ENCODE measurements at places on chromosomes 4 and X.
A peak's percentile ranks its signal among the peaks of the same experiment; 100 is the strongest.

DNA sequence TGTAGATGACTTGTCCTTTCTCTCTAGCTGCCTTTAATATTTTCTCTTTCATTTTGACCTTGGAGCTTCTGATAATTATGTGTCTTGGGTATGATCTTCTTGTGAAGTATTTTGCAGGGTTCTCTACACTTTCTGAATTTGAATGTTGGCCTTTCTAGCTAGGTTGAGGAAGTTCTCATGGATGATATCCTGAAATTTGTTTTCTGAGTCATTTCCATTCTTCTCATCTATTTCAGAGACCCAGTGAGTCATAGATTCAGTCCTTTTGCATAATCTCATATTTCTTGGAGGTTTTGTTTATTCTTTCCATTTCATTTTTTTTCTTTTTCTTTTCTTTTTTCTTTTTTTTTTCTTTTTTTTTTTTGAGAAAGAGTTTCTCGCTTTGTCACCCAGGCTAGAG, 585.7 kb upstream of the PABPC4L start:
- DNase-seq = no peak

GRCh38 chrX:72382202-72382595, 76.5 kb upstream of the CITED1 start:
- DNase-seq = no peak

DNA sequence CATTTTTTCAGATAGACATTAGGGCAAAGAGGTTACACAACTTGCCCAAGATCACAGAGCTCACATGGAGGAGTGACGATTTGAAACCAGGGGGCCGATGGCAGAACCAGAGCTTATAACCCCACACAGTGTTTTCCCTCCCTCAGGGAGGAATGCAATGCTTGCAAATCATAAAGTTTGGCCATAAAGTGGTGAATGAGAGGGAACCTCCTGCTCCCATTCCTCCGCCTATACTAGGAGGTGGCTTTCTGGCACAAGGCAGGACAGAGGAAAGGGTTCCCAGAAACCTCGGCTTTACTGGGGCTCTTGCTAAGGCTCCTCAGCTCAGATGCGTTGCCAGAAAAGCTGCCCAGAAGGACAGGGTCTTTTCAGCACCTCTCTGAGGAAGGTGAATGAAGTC, 19.3 kb downstream of the TMEM154 start:
- no peak for DNase-seq

GRCh38 chr4:55468724-55469123, 73.0 kb downstream of the TMEM165 start:
- no peak for DNase-seq

DNA sequence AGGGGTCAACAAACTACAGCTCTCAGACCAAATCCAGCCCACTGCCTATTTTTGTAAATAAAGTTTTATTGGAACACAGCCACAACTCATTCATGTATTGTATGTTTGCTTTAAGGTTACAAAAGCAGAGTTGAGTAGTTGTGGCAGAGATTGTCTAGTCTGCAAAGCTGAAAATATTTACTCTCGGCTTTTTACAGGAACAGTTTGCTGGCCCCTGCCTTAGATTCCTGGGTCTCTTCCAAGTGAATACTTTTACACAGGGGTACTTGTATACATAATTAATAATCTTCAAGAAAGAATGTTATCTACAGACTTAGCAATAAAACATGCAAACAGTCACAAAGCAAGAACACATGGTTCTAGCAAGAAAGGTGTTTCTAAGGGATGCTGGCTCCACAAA, 154.2 kb downstream of the AMELX start:
- DNase-seq = no peak

DNA sequence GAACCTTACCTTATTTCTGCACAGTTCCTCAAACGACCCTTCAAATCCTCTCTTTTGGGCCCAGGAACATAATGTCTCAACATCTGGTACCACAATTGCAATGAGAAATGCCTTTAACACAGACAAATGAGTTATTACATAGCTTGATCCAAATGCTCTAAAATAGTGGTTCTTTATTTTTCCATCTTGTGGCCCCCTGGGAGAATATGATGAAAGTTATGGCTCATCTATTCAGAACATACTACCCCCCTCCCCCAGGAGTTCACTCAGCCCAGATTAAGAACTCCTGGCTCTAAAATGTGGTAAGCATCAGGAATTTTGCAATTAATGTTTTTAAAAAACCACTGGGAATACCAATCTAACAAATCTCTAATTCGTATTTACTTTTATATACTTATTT, 23.9 kb upstream of the CENPU start:
- no peak for DNase-seq

GRCh38 chrX:2799369-2799768, 29.4 kb upstream of the GYG2 start:
- DNase-seq = peak; percentile 63

- no peak for DNase-seq
Measured at GRCh38 chrX:111360839-111361238, 51.2 kb downstream of the DCX start.

GRCh38 chr4:128459547-128459946, 171.9 kb upstream of the PGRMC2 start:
- no peak for DNase-seq

- peak; percentile 51 for DNase-seq
Measured at GRCh38 chr4:111639876-111640275, 505.4 kb upstream of the FAM241A start.

DNA sequence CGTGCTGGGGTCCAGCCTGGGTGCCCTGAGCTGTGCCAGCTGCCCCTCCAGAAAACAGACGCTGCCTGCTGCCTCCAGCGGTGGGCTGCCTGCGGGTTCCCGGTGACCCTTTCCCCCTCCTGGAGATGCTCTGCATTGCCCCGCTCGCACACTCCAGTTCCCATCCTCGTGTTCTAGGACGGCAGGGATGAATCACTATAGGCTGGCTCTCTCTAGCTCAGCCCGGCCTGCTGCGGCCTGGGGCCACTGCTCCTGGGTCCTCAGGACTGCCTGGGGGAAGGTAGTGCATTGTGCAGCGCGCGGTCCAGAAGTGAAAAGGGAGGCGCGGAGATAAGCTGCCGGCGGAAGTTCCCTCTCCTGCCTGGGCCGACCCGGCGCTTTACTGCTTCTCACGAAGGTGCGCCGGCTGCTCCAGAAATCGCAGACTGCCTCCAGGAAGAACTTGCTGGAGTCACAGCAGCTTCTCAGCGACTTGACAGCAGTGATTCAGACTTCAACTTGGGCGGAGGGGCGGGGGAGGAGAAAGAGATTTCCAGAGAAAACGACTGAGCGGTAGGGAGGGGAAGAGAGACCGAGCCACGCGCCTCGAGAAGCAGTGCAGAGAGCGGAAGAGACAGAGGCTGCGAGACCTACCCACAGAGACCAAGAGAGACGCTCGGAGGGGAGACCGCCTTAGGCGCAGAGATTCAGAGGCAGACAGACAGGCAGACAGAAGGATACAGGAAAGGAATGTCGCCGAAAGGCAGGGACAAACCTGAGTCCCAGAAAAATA, 6.7 kb upstream of the MSX1 start:
- DNase-seq = peak; percentile 54

DNA sequence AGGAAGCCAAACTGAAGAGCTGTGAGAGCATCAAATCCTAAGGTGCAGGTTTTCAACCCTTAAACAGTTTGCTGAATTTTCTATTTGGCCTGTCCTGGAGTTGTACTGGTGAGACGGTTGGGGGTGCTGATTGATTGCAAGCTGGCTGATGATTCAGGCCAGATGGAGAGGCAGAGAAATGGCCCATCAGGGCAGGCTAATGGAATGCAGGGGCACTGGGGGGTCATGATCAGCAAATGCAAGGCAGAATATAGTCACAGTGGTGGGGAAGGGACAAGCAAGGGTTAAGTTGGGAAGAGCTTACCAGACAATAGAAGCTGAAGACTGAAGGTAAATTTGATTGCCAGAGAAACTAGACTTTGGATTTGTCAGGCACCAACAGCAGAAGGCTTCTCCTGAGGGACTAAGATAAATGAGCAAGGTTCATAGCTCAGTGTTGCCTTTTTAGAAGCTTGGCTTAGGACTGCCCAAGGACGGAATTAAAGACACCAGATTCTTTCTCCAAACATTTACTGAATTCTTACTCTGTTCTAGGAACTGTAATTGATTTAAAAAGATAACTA, 4.3 kb upstream of the AADAT start:
- DNase-seq = no peak

GRCh38 chr4:159013692-159014091, 89.2 kb upstream of the RAPGEF2 start:
- no peak for DNase-seq

DNA sequence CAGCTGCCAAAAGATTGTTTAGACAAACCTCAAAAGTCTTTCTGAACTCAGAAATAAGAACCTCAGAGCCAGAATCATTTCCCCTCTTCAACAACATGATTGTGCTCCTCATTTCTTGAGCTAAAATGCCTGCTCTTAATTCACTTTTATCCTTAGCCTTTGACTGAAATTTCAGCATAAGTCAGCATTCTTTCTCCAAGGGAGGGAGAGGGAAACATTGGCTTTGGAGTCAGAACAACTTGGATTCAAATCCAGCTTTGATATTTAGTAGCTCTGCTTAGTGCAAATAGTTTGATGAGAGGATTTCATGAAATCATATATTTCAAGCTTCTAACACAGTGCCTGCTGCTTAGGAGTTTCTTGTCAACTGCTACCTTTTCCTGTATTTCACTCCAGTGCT, 484.6 kb upstream of the INTU start:
- no peak for DNase-seq

DNA sequence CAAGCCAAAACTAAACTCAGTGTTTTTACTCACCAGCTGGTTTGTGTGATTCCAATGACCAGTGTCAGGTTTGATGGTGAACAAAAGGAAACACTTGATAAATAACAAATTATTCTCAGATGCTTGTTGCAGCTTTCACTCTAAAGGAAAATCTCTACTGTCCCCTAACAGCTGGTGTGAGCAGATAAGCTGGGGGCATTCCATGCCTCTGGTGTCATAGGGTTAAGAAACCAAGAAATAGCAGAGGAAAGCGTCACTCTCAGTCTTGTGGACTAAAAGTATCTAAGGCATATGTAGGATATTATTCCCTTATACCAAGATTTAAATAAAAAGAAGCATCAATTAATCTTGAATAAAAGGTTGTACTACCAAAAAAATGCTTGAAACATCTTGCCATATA, 24.3 kb downstream of the TRPC5 start:
- no peak for DNase-seq

GRCh38 chrX:146906166-146906565, 91.6 kb upstream of the CXorf51A start:
- DNase-seq = no peak

- peak; percentile 4 for DNase-seq
Measured at GRCh38 chr4:71553605-71554004, 214.8 kb downstream of the SLC4A4 start.

- peak; percentile 93 for DNase-seq
Measured at GRCh38 chr4:153233761-153234371, 29.6 kb downstream of the TRIM2 start.

DNA sequence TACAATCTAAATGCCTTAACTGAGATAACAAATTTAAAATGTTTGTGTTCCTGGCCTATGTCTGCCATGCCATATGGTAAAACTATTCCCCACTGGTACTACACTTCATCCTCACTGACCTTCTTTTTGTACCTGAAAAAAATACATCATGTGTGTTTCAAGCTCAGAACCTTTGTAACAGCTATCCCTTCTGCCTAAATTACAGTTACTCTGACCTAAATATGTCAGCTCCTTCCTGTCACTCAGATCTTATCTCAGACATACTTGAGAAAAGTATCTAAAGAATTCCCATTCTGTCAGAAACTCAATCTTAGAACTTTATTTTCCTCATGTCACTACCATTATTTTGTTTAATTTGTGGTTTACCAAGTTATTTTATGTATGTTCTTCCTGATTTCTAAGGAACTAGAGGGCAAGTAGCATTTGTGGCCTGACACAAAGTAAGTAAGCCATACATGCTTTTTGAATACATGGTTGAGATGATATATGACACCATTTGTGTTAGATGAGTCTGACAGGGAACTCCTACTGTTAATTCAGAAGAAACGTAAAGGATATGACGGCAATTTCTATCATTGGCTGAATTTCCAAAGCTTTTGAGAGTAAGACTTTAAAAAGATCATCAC, 456.5 kb upstream of the NDST3 start:
- peak; percentile 40 for DNase-seq

GRCh38 chr4:145732001-145732815, 52.3 kb downstream of the C4orf51 start:
- DNase-seq = no peak

GRCh38 chr4:1215141-1216075, 33.5 kb downstream of the CTBP1 start:
- no peak for DNase-seq

DNA sequence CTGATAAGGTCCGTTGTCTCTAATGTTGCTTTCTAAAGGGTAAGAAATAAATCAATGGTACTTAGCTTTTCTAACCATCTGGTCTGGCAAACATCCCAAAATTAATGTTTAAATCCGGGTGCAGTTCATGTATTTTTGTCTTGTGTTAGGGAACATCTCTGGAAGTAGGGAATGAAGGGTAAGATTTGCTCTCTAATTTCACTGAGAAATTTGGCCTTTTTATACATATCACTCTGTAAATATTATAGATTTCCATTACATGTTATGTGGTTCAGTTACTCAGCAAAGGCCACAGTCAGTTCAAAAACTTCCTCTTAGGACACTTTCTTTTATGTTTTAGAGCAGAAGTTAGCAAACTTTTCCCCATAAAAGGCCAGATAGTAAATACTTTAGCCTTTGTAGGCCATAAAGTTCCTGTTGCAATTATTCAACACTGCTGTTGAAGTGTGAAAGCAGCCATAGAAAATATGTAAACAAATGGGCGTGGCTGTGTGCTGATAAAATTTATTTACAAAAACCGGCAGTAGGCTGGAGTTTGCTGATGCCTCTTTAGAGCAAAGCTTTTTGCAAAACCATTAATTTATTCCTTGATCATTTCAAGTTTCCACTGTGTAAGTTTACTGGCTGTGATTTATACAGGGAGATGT, 218.1 kb downstream of the ANTXR2 start:
- no peak for DNase-seq

- no peak for DNase-seq
Measured at GRCh38 chrX:53729751-53730150, 43.2 kb upstream of the HUWE1 start.

GRCh38 chr4:6470502-6471306, 1.7 kb downstream of the PPP2R2C start:
- DNase-seq = no peak

DNA sequence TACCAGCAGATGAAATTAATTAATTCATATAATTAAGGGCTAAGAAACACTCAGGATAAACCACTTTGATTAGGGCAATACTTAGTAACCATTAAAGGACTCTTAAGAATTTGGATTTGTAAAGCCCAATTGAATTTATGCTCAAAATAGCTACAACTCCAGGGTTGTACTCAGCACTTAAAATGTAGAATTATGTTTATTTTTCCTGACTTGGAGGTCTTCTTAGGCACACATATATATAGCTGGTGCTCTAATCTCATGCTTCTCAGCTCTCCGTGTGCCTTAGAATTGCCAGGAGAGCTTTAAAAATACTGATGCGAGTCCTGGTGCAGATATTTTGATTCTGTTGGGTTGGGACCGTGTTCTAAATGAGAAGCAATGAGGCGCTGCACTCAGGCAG, 77.6 kb downstream of the SNX25 start:
- no peak for DNase-seq
